ENCODE measurements at places on chromosomes 6 and 20.

DNA sequence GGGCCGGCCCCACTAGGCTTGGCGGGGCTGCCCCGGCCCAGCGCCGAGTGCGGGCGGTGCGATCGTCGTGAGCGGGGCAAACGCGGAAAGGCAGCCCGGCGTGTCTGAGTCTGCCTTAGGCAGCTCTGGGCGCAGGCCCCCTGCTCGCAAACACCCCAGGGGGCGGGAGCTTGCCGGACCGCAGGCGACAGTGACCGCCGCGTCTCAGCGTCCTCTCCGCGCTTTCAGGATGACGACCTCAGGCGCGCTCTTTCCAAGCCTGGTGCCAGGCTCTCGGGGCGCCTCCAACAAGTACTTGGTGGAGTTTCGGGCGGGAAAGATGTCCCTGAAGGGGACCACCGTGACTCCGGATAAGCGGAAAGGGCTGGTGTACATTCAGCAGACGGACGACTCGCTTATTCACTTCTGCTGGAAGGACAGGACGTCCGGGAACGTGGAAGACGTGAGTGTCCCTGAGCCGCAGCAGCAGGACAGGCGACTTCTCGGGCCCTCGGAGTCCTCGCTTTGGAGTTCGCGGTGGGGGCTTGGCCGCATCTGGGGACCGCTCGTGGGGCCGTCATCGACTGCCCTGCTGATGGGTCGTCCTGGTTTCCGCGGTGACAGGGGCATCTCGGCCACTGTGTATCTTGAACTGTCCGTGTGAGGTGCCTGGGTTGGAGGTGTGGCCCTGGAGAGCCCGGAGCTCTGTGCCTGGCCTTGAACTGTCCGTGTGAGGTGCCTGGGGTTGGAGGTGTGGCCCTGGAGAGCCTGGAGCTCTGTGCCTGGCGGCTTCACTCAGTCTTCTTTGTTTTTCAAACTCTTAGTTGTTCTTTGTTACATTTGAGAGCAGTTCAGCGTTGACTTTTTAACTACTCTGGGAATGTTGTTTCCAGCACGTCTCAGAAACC is 786 bp downstream of the ADRM1 start:
- no peak for DNase-seq

GRCh38 chr6:159692303-159693127 is 526 bp downstream of the SOD2 start:
- no peak for DNase-seq

GRCh38 chr6:39059496-39060310 is 11.1 kb downstream of the GLP1R start:
- no peak for DNase-seq

DNA sequence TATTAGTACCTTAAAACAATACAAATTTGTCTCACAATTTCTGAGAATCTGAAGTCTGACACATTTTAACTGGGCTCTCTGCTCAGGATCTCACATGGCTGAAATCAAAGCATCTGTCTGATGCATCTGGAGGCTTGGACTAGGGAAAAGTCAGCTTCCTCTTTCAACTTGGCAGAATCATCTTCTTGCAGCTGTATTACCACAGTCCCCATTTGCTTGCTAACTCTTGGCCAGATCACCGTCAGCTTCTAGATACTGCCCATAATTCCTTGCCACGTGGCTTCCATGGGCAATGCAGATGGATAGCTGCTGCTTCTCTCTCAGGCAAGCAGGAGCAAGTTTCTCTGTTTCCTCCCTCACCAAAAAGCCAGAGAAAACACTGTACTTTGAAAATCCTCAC is 1106.4 kb upstream of the CITED2 start:
- DNase-seq = peak; percentile 37

- no peak for DNase-seq
Observed at GRCh38 chr20:1965520-1966351, 28.1 kb downstream of the PDYN start.

- DNase-seq = no peak
Observed at GRCh38 chr20:49245921-49246740, 26.9 kb downstream of the DDX27 start.

GRCh38 chr6:45445749-45446549 is 68.2 kb upstream of the SUPT3H start:
- peak; percentile 99 for DNase-seq

DNA sequence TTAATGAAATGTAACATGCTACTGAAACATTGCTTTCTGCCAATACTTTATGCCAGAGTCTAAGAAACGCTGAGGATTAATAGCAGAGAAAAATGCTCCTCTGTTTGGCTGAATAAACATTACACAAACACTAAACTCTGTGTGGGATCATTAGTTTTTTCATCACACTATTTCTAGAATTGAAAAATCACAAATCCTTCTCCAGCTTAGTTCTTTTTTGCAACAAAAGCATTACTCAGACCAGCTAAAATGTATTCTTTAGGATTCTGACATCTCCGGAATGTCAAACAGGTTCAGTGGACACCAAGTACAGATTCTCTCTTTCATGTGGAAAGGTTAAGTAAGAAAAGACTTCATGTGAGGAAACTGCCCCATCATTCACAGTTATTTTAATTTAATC is 226.9 kb downstream of the SIM1 start:
- peak; percentile 28 for DNase-seq

GRCh38 chr6:85912582-85912981 is 269.9 kb upstream of the SYNCRIP start:
- DNase-seq = no peak

- DNase-seq = no peak
Observed at GRCh38 chr6:30988209-30988825, 4.8 kb downstream of the MUC21 start.

GRCh38 chr20:34190679-34191090 is 50.5 kb upstream of the ASIP start:
- peak; percentile 68 for DNase-seq

DNA sequence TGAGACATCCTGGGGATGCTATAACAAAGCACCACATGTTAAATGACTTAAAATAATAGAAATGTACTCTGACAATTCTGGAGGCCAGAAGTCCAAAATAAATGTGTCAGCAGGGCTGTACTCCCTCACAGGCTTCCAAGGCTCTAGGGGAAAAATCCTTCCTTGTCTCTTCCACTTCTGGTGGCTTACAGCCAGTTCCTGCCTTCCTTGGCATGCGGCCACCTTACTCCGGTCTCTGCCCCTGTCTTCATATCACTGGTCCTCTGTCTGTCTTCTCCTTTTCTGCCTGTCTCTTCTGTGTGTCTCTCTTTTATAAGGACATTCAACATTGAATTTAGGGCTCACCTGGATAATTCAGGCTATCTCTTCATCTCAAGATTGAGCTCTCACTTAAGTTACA is 155.3 kb upstream of the SYNCRIP start:
- no peak for DNase-seq

DNA sequence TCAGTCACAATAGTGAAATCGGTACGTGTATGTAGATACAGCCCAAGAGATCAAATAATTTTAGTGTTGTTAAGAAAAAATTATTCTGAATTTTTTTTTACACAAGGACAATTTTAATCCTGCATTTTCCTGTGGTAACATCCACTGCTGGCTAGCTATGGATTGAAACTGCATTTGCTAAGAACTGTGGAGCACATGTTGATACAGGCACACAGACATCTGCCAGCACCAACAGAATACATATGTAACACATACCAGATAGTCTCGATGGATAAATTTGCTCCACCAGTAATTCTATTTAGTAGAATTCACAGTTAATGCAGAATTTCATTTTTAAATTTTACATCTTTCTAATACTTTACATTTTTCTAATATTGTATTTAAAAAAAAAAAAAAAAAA is 2.2 kb downstream of the ASIP start:
- no peak for DNase-seq

DNA sequence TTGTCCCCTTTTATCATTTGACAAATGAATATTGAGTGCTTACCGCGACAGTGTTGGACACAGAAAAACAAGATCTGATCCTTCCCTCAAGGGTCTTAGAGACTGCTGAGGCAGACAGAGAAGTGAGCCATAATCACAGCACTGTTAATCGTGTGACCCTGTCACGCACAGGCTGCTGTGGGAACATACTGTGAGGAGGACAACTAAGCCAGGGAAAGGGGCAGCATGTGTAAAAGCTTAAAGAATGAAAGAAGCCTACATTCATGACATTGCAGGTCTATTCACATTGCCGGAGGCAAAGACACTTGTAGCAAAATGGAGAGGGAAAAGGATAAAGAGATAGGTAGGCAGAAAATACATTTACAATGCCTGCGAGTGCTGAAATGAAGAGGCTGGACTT is 32.7 kb downstream of the TRDN start:
- no peak for DNase-seq

DNA sequence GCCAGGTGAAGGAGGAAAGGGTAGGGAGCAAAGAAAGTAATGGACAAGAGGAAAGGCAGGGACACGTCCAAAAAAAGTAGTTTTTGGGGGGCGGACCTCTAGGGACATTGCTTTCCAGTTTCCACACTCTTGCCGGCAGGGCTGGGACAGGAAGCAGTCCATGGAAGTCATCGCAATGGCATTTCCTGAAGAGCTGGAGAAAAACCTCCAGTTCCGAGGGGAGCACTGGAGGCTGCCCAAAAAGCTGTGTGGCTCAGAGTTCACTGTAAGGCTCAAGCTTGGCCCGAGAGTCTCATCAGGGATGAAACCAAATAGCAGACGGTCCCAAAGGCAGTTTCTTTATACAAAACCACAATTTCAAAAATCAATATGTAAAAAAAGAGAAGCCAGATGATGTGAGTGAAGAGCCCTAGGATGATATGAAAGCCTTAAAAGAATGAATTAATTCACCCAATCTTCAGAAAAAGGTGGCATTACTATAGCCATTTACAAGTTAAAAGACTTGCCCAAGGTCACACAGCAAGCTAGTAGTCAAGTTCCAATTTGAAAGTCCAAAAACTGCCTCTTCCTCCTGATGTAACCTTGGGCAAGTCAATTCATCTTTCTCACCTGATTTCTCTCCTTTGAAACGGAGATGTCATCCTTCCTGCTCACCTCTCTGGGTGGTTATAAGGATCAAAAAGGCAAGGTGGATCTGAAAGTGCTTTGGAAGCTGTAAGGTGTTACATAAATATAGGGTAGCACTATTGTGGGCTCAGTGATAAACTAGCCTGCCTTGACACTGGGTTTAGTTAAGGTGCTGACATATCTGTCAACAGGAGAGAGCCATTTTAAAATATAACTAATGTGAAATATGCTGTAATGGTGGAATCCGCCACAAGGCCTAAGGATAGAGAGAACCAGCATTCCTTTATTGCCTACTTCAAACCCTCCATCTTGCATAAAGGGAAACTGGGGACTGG is 9.1 kb downstream of the BCL2L1 start:
- peak; percentile 81 for DNase-seq

DNA sequence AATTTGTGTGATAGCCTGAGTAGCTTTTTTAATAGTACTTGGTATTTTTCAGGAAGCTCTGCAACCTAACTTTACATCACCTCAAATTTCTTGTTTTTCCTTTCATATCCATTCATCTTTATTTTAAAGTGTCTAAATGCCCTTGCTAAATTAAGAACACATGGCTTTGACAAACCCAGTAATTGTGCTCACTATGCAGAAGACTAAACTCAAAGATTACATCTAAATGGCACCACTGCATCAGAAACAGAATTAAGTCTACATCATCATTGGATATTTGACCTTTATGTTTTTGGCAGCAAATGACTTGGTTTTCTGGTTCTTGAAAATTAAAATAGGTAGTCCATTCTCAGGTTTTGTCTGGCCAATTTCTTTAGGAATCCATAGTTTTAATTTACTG is 69.6 kb upstream of the HDGFL1 start:
- DNase-seq = no peak

- DNase-seq = no peak
Observed at GRCh38 chr20:50439539-50440453, 70.4 kb upstream of the PTPN1 start.

GRCh38 chr20:44442298-44443070 is 33.2 kb upstream of the TTPAL start:
- no peak for DNase-seq

GRCh38 chr20:62326559-62326958 is 23.8 kb downstream of the ADRM1 start:
- DNase-seq = no peak

DNA sequence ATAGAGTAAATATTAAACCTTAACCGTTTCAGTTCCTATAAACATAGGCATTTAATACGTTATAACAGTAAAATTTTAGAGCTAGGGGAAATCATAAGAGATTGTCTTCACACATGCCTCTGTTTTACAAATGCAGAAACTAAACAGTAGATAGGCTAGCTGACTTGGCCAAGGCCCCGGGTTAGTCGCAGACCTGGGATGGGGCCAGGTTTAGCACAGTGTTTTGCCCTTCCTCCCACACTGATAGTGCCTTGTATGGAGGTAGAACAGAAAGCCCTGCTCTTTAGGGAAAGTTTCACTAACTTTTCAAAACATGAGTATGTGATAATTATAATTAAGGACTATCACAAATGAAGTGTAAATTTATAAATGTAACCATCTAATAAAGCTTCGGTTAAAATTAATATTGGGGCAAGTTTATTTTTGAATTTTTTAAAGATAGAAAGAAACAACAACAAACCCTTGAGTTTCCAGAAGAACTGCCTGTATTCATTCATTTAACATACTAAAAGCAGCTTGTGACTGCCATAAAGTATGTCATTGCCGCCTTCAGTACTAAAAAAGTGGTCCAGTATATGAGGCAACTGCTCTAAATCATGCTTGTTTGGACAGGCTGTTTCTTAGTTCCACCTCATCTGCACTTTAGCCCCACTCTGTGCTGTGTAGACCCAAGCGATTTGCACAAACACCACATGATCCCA is 62.5 kb upstream of the LOC128125822 start:
- no peak for DNase-seq

- no peak for DNase-seq
Observed at GRCh38 chr6:24439858-24440539, 37.3 kb downstream of the MRS2 start.

- peak; percentile 8 for DNase-seq
Observed at GRCh38 chr20:431012-431904, 23.2 kb downstream of the RBCK1 start.

DNA sequence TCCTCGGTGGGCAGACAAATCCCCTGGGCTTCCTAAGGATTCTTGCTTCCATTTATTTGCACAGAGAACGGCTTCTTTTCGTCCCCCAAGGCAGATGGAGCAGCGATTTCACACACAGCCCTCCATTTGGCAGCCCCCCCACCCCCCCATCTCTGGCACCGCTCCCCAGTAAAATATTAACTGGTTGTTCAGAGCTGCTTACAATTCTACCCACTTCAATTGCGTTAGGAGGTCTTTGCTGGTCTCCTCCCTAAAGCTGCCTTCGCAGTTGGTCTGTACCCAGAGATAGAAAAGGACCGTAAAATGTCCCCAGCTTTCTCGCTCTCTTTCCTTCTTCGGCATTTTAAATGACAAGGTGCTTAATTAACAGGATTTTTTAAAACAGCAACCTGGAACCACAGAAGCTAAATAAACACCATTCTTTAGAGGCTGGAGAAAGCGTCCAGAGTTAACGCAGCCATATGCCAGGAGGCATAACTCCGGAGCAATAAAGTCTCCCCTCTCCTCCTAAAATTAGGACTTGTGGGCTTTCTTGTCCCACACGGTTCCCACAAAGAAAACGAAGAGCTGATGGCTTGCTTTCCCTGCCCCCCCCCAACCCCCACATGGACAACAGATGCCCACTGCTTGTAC is 1.7 kb upstream of the ZMYND8 start:
- DNase-seq = no peak

- no peak for DNase-seq
Observed at GRCh38 chr6:170174124-170174770, 116.6 kb downstream of the DLL1 start.
